ENCODE measurements at places on chromosomes 1 and 21.

DNA sequence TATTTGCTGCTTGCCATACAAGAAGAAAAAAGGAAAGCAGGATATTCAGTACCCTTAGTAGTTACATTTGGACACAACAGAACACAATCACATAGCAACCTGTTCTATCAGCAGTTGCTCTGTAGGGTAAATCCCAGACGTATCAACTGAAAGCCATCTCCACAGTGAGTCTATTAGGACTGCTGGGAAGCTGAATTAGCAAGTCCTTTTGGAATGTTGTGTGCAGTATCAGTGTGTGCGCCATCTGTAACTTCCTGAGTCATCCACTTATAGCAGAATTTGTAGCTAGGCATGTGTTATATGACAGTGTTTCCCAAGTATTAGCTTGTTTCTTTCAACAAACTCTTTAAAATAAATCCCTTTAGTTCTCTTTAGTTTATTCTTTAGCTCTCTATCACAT lies 21.3 kb downstream of the CCDC30 start:
- DNase-seq: no peak

GRCh38 chr21:44921928-44922327 lies 1.2 kb upstream of the ITGB2 start:
- DNase-seq: no peak

GRCh38 chr1:84603941-84604830 lies 29.9 kb upstream of the CTBS start:
- DNase-seq: no peak

- DNase-seq: no peak
Measured at GRCh38 chr1:18673976-18674375, 43.3 kb downstream of the PAX7 start.

- no peak for DNase-seq
Measured at GRCh38 chr1:27539901-27540861, 50.2 kb upstream of the WASF2 start.

DNA sequence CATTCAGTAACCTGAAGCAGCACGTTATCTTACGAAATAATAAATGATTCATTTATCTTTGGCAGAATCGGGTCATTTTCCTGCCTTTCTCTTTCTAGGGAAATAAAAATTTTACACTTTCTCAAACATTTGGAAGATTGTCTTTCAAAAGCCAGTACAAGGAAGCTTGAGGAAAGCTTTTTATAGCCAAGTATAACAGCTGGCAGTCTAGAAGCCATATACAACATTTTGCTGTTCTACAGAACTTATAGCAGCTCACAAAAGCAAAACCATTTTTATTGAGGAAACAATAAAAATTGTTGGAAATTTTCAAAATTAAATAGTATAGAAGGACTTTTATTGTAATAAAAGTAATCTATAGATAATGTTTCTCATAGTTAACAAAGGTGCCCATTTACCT lies 448.6 kb downstream of the SMYD3 start:
- no peak for DNase-seq

- peak; percentile 14 for DNase-seq
Measured at GRCh38 chr1:156618853-156619581, at the start of gene HAPLN2. Gene HAPLN2, plus strand, starts transcription at chr1:156619415. Its CDS starts 4,076 bp downstream, at chr1:156623491.

- DNase-seq: no peak
Measured at GRCh38 chr1:110070282-110070669, 196 bp downstream of the ALX3 start.

DNA sequence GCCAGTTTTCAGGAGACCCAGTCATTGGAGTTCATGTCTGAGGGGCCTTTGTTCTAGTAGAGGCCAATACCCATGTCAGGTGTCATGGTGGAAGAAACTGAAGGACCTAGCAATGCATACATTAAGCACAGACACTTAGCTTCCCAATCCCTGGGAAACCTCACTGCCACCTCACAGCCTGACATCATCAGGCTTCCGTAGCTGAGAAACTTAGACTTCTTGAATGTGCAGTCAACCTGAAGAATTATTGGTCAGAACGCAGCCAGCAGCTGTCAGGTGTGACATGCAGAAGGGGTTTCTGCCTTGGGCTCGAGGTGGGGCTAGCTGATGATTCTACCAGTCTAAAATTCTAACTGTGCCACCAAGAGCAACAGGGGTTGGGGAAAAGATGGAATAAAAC lies 1.9 kb upstream of the ITPKB start:
- no peak for DNase-seq

DNA sequence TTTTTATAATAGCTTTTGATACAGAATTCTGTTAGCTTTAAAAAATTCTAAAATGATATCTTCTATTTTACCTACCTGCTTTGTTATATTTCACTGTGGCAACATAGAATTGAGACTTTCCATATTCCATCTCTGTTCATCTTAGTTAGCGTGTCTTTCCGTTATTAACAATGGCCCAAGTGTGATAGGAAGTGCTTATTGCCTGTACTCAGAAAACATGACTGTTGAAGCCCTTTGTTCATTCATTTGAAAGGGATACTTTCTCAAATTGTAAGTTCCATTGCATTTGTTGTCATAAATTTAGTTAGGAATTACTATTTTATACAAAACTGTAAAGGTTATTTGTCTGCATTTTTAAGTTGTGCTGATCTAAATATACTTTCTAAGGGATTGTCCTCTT lies 73.1 kb downstream of the LAMC1 start:
- DNase-seq: no peak

DNA sequence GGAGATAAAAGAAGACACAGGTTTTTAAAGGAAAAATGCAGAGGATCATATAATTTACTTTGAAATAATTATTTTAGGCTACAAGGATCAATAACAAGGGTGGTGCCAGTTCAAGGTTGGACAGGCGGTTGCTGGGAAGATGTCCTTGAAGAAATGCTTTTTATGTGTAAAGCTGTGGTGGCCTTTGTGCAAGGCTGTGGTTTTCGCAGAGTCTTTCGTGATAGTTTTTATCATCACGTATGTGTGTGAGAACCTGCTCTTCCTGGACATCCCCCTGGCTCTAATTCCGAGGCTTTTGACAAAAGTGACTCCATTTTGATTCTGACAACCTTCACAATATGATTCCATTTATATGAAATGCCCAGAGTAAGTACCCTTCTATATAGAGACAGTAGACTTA lies 85.8 kb upstream of the COG2 start:
- no peak for DNase-seq

GRCh38 chr1:16326833-16327404 lies 25.4 kb downstream of the FBXO42 start:
- DNase-seq: no peak

- no peak for DNase-seq
Measured at GRCh38 chr1:29385966-29386365, 149.6 kb downstream of the PTPRU start.

- no peak for DNase-seq
Measured at GRCh38 chr21:34345892-34346291, 17.9 kb upstream of the KCNE2 start.

DNA sequence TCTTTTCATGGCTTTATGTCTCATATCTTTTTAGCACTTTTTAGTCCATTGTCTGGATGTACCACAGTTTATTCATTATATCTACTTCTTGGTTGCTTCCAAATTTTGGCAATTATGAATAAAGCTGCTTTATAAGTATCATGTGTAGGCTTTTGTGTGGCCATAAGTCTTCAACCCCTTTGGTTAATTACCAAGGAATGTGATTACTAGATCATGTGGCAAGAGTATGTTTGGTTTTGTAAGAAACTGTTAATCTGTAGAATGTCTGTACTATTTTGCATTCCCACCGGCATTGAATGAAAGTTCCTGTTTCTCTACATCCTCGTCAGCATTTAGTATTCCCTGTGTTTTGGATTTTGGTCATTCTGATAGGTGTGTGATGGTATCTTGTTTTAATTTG lies 31.5 kb downstream of the ZBTB40 start:
- DNase-seq: no peak

DNA sequence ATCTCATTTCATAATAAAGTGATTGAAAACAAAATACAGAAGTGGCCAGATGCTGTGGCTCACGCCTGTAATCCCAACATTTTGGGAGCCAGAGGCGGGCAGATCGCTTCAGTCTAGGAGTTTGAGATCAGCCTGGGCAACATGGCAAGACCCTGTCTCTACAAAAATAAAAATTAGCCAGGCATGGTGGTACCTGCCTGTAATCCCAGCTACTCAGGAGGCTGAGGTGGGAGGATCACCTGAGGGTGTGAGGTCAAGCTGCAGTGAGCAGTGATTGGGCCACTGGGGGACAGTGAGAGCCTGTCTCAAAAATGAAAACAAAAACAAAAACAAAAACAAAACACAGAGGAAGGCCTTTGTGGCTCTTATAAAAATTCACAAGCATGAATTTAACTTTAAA lies 38.6 kb downstream of the TRIM33 start:
- DNase-seq: no peak

DNA sequence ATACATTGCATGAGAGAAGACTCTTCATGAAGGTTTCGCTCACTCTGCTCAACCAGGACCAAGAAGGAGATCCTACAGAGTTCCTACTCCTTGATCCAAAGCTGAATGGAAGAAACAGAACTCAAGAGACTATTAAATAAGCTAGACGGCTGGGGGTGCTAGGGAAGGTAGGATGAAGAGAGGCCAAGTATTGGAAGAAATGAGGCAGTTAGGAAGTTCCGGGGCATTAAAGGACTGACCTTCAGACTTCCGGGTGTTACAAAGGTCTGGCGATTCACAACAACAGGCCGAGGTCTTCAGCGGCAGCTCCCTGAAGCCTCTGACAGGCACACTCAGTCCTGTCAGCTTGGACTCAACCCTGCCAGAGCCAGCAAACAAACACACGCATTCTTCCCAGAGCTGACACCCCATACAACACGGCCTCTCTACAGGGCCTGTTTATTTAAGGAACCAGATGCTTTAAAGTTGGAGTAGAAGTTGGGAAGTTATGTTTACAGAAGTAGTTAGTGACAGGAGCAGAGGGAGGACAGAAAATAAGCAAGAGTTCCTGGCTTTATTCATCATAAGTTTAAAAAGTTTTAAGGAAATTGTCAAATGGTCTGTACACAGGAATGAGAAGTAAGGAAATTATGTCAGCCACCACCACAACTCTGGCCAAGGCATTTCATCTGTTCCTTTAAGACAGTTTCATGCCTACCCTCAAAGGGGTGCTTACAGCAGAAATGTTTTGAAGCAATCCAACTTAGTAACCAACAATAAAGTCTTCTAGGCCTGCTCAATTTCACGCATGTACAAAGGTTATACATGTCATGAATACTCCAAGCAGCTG lies 4.7 kb downstream of the SORT1 start:
- DNase-seq: no peak

Data from CD4-positive, alpha-beta T cell treated with Interleukin-10 for 1 hour (primary cell).